ENCODE measurements at places on chromosomes 5 and 9.

DNA sequence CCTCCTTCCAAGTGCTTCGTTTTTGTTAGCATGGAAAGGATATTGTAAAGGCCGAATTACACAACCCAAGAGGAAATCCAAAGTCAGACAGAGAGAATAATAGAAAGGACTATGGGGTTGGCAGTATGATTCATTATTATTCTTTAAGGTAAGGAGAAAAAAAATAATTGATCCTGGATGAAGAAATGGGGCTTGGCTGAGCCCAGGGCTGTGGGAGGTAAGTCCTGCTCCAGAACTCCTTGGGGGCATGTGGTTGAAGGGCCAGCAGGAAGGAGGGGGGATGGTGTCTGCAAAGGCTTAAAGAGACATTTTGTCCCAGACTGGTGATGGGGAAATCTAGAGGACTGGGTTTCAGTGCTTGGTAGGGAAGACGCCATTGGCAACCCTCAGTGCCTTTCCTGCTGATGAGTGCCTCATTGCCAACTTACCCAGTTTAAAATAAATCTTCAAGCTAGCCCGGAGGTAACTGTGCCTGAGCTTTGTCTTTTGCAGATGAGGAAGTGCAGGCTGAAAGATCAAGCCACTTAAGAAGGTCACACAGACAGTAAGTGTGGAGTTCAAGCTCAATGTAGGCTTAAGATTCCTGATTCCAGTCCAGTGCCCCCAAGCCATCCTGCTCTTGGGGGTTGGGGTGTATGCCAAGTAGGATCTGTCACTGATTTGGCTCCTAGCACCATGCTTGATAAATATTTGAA lies 30.2 kb downstream of the FOXI1 start:
- no peak for DNase-seq

DNA sequence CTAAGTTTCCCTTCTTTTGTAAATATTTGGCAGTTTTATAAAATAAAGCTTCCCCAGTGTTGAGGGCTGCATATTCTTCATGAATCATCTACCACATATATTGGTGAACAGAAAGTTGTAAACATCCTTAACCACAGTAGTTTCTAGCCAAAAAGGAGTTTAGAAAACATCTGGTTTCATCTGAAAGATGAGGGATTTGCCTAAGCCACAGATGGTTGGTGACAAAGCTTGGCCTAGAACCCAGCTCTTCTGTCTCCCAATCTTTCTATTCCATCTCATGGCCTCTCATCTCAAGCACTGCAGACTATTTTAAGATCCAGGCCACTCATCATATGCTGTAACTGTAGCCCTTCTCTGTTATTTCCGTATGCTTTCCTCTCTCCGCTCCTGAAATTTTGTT lies 232.3 kb upstream of the TRPM3 start:
- no peak for DNase-seq

- DNase-seq: no peak
These were observed 366.4 kb upstream of the RIOK2 start for GRCh38 chr5:97549496-97549895.

DNA sequence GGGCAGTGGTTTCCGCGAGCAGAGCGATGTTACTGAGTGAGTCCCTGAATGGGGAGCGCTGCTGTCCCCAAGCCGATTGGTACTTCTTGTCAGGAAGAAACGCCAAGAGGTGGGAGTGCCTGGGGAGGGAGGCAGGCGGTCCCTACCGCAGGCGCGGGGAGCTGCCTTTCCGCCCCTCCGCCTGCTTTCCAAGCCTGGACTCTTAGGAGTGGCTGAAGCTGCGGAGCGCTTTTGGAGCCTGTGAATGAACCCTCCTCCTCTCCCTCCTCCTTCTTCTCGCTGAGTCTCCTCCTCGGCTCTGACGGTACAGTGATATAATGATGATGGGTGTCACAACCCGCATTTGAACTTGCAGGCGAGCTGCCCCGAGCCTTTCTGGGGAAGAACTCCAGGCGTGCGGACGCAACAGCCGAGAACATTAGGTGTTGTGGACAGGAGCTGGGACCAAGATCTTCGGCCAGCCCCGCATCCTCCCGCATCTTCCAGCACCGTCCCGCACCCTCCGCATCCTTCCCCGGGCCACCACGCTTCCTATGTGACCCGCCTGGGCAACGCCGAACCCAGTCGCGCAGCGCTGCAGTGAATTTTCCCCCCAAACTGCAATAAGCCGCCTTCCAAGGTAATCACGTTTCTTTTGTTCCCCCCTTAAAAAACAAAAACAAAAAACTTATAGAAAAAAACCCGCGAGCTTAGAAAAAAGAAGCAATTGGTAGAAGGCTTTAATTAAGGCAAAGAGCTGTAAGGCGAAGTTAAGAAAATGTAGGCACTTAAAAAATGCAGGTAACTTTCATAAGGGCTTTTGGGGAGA lies at the start of gene VCAN:
VCAN (plus strand) TSS at position 340 of the 808 bp plus-strand sequence. CDS start 11,775 bp downstream, outside the sequence.
- DNase-seq: no peak

DNA sequence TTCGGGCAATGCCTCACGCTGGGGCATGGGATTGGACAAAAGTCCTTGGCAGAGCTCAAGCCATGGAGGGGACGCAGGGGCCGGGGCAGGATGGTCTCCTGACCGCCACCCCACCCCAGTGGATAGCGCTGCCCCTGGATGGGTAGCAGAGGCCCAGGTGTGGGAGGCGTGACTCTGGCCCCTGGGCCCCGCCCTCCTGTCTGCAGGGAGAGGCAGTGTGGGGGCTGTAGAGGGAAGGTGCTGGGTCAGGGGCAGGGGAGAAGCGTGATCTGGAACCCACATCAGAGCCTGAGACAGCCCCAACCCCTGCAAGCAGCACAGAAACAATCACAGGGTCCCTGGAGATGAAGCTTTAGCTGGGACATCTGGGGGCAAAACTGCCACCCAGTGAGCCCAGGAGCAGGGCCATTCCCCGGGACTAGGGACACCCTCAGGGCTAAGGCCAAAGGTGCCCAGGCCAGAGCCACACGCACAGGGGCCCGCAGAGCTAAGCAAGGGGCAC lies 36.2 kb downstream of the NACC2 start:
- peak; percentile 3 for DNase-seq

- DNase-seq: no peak
These were observed 1.8 kb downstream of the DPP7 start for GRCh38 chr9:137112564-137113384.

GRCh38 chr5:120528609-120529008 lies 64.5 kb downstream of the PRR16 start:
- DNase-seq: no peak

DNA sequence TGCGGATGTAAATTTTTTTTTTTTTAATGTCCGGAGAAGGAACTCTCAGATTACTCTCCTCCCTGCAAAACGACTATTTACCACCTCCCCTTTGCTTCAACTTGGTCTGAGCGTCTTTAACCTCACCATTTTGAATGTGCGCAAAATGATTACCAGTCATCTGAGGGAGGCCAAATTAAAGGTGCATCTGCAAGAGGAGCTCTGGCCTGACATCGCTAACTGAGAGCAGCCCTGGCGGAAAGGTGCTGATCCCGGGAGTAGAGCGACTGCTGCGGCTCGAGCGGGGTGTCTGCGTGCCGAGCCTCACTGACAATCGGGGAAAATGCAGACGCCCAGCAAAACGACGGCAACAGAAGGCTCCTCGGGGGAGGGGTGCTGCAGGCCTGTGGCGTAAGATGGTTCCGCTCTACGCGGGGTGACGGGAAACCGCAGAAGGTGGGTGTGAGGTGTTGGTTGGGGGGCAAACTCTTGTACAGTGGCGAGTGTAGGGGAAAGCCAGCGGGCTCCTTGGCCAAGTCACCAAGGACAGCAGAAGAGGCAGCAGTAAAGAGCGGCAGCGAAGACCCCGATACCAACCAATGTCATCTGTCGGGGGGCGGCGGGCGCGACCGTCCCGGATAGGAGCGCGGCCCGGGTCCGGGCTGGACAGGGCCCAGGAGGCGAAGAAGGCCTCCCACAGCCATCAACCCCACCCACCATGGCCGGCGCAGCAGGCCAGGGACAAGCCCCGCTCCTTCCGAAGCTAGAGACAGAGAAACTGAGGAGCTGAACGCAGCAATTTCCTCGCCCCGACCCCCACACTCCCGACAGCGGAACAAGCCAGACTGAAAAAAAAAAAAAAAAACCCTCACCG lies 557 bp downstream of the PJA2 start:
- DNase-seq: peak; percentile 86
